ENCODE measurements at places on chromosomes 3 and 15.

GRCh38 chr3:187975561-187976364 is 178.2 kb upstream of the LPP start:
- no peak for DNase-seq

- peak; percentile 68 for DNase-seq
Observed at GRCh38 chr15:39582286-39582976, 1.6 kb downstream of the THBS1 start.

DNA sequence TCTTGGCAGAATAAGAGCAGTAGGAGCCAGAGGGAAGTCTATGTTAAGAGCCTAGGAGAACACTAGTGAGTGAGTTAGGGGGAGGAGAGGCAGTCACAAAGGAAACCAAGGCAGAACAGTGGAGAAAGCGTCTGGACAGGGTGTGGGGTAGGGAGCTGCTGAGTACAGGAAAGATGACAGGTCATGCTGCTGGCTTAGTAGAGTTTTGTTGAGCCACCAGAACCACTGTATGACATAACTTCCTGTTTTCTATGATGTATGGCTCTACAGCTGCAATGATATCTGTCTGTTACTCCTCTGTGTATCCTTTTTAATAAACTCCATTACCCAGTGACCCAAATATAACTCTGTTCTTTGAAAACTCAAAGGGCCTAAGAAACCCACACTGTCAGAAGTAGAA is 10.6 kb upstream of the STT3B start:
- DNase-seq: no peak

DNA sequence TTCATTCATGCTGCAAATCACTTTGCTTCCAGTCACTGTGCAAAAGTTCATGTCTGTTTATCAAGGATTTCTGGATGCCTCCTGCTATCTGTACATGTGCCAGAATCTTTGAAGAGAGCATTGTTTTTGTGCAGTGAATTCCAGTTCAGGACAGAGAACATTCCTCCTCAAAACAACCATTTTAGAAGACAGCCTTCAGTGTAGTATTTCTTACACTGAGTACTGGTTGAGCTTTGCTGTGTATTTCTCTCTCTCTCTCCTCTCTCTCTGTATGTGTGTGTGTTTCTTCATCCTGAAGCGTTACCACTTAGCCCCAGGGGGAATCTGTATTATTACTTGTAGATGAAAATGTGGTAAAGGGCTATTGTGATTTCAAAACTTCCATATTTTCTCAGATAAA is 123.8 kb upstream of the CHL1 start:
- no peak for DNase-seq

- peak; percentile 15 for DNase-seq
Observed at GRCh38 chr3:67034371-67034770, 36.3 kb downstream of the KBTBD8 start.

DNA sequence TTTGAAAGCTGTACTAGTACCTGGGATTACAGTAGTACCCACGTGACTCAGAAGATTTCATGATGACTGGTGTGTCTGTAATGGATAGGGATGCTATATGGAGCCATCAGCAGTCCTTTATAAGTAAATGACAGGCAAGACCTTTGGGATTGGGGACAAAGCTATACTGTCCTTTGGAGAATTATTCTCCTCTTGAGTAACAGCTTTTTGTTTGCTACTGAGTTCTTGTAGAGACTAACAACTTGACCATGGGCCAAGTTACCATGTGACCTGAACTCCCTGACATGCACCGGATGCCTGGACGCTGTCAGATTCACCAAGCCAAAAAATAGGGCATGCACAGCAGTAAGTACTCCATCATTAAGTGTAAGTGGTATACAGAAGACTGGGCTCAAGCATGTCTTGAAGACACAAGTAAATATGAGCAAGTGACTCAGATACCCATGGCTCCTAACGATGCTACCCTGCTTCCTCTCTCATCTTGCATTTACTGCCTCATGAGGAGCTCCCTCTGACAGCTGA is 12.9 kb downstream of the SEC11A start:
- no peak for DNase-seq

DNA sequence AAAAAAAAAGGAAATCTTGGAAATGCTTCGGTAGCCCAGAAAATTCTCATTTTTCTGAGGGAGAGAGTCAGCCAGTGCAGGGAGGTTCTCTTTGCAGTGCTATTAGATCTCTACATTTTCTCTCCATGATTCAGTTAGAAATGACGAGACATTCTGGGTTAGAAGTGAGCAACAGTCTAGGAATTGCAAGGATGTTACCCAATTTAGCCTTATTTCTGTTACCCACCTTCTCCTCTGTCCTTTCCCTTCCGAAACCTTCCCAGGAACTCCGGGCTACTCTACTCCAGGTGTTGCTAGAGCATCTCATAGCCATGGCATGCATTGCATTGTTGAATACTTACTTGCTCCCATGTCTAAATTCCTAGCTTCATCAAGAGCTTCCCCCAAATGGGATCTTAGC is 106.8 kb downstream of the EDEM1 start:
- DNase-seq: no peak

DNA sequence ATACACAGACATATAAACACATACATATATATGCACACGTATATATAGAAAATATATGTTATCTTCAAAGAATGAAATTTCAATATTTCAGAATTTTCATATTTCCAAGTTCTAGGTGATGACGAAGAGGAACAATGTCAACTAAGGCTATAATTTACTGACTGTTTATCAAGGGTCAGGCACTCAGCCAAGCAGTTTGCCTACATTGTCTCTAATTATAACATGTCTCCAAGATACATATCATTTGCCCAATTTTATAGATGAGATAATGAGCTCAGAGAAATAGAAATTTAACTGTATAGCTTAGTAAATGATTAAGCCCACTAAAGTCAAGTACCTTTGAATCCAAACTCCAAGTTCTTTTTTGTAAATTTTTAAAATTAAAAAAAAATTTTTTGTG is 99.9 kb upstream of the PLSCR4 start:
- DNase-seq: no peak

DNA sequence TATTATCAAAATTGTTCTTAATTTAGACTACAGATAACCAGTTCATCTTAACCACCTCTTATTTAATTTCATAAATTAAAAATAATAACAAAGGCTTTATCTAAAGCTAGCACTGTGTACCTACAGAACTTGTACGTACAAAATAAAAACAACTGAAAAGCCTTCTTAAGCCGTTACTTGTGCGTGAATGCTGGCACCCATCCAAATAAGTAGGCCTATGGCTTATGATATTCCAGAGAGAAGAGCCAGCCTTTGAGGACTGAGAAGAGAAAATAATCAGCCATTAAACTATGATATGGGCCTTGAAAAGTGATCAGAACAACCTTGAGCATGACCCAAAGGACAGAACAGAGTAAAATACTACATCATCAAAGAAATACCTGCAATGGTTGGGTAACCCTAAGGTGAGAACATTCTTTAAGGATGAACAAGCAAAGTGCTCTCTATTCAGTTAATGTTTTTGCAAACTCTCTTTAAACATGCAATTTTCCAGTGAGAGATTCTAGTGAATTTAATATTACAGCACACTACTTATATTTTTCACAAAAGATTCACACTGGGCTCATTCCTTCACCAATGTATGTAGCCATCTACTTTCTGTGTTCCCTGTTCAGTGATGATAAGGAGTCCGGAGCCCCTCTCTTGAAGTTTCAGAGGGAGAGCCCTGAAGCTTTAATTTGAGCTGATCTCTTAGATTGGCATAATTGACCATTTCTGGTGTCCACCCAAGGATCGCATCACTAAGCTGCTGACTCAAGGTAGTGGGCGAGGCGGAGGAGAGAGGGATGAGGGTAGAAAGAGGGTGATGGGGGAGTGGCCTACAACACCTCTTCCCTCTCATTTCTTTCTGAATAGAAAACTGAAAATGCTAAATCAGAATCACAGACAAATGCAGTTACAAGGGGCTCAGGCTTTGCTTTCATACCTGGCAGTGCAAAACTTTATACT is 7.7 kb upstream of the ACTC1 start:
- no peak for DNase-seq

DNA sequence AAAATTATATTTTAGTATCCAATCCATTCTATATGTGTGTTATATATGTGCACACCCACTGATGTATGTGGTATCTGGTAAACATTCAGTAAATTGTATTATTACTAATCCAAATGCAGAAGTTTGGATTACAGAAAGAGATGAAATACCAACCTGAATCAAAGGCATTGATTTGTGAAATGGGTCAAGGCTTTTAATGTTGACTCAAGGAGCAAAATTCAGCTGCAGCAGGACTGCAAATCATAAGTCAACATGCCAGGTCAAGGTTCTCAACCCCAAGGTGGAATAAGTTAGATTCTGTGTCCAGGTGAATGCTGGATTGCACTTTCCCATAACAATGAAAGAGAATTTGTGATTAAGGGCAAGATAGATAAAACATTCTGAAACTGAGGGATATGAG is 190.7 kb downstream of the GAP43 start:
- DNase-seq: no peak

- DNase-seq: no peak
Observed at GRCh38 chr3:136711277-136711676, 40.9 kb downstream of the STAG1 start.

DNA sequence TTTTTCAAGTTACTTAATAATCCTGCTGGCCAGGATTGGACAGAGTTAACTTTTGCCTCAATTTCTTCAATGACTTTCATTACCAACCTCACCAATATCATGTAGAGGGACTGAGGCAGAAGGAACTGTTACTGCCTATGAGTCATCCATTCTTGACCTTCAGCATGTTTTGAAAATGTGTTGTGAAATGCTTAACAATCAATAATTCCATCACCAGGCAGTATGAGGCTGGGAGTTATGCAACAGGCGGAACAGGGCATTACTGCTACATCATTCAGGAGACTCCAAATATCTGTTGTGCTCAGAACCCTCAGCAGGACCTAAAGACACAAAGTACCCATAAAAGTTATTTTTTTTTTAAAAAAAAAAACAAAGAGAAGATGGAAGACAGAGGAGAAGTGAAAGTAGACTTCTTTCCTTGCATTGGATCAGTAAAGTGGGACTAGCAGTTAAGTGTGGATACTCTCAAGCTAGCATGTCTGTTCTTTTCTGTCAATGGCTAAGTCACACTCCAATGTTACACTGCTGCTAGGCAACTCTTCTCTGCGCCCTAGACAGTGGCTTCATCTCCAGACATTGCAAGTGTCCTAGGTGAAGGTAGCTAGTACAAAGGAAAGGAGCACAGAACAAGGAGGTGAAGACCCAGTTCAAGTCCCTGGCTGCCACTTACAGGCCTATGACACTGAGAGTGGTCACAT is 184.9 kb upstream of the LPP start:
- DNase-seq: peak; percentile 75

DNA sequence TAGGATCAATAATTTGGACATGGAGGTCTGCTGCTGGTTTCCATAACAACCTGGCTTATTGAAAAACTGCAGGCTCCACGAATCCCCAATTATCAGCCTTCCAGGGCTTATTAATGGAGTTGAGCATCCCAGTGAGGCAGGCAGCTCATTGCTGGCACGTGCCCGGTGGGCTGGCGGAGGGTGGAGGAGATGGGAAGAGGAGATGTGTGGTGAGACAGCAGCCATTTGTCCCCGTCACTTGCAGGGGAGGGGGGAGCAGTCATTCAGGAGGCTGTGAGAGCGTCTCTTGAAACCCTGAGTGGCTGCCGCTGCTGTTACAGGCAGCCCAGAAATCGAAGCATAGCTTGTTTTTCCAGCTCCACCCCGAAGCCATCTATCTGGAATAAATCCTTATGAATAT is 70.6 kb downstream of the GAP43 start:
- no peak for DNase-seq

DNA sequence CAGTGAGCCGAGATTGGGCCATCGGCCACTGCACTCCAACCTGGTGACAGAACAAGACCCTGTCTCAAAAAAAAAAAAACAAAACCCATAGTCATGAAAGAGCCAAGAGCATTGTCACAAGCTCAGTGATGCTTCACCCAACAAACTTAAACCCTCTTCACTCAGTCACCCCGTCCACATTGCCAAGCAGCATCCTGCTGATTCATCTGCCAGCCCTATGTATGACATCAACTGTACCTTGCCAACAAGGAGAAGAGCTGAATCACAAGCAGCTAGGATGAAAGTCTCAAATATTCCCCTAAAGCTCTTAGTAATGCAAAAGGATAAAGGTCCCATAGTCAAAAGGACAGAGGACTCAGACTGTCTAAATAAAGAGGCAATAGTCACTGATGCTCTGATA is 90.0 kb downstream of the ANO10 start:
- peak; percentile 42 for DNase-seq

DNA sequence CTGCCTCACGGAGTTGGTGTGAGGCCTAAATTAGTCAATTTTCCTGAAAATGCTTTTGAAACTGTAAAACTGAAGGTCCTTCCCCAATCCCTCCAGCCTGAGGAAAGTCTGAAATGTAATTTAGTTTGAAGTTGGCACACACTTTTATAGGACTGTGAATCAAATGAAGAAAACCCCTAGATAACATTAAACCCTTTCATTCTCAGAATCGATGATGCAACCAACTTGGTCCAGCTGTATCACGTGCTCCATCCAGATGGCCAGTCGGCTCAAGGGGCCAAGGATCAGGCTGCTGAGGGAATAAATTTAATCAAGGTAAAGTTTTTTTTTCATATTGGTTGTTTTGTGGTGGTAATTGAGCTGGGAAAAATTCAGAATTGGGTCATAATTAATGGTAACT is 11.7 kb downstream of the MRPS22 start:
- DNase-seq: peak; percentile 41

- DNase-seq: no peak
Observed at GRCh38 chr3:106381286-106381938, 512.6 kb upstream of the CBLB start.

Data from GM04504 (cell line).